ENCODE measurements at places on chromosomes 6 and 20. TPM values are rescaled to one million over a fixed set of nuclear protein-coding genes. Genes with fewer than 3 reads are reported as not detected.

The SRSF12 gene
- 0.12 TPM for total RNA-seq

The SLC35B3 gene
- 7.6 TPM for total RNA-seq

The SIRPB2 gene
- not detected for total RNA-seq

The MDFI gene
- total RNA-seq = not detected

The FAM83C gene
- not detected for total RNA-seq

The TTLL9 gene
- not detected for total RNA-seq

The GINS1 gene
- 31.5 TPM for total RNA-seq

The VEGFA gene
- 35.1 TPM for total RNA-seq

The NKAIN2 gene
- total RNA-seq = not detected

The HRH3 gene
- total RNA-seq = not detected

- H3K27me3 ChIP-seq = no peaks in the 10 kb centered on the region
- H3K4me3 ChIP-seq = no peak overlapping the region
- H3K36me3 ChIP-seq = no peaks in the 10 kb centered on the region
- H3K4me1 ChIP-seq = no peaks in the 10 kb centered on the region
- DNase-seq = no peak
- no peak overlapping the region for H3K27ac ChIP-seq
These were observed 448.6 kb upstream of the OPRM1 start for GRCh38 chr6:153590411-153590810.

DNA sequence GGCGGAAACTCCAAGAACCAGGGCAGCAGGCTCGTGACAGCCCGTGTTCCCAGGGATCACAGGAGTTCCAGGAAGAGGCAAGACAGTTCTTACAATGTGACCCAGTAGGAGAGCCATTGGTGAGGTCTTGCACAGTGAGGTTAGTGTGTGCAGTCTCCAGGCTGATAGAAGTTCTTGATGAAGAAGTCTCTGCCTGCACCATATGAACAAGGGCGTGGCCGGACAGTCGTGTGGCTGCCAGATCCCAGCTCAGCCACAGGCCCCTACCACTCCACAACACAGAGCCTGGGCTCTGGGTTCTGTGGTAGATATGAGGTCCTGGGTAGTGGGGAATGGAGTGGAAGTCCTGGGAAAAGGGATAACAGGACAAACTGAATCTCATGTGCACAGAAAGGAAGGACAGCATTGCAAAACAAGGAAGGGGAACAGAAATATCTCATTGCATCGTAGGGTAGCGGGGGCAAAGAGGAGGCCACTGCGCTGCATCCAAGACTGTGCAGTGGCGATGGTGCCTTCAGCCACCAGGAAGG, 65.2 kb downstream of the STX11 start:
- H3K4me1 ChIP-seq = peaks cover 38% of the 10 kb centered on the region
- peak overlapping the region; percentile 85 for H3K4me3 ChIP-seq
- peak; percentile 31 for DNase-seq
- H3K27ac ChIP-seq = peak overlapping the region; percentile 93
- H3K27me3 ChIP-seq = peaks cover 5% of the 10 kb centered on the region

- no peak within 1 kb of the TSS for H3K27ac ChIP-seq
- H3K36me3 ChIP-seq = no peaks in the 10 kb centered on the region
- peaks cover 2% of the 10 kb centered on the region for H3K4me1 ChIP-seq
- DNase-seq = peak; percentile 15
These were observed at the start of gene HLA-DRB1 for GRCh38 chr6:32589596-32590449. Gene HLA-DRB1, minus strand, starts transcription at chr6:32589848. Its CDS starts 106 bp downstream, at chr6:32589742.

GRCh38 chr6:159594106-159594749, 98.8 kb downstream of the SOD2 start:
- no peak for DNase-seq
- no peaks in the 10 kb centered on the region for H3K27me3 ChIP-seq
- H3K4me3 ChIP-seq = no peak overlapping the region

GRCh38 chr6:25777031-25777430, 22.5 kb downstream of the SLC17A4 start:
- H3K4me3 ChIP-seq = no peak overlapping the region
- no peaks in the 10 kb centered on the region for H3K36me3 ChIP-seq
- no peak overlapping the region for H3K27ac ChIP-seq
- DNase-seq = no peak

- no peaks in the 10 kb centered on the region for H3K36me3 ChIP-seq
- peak; percentile 77 for DNase-seq
- peaks cover 17% of the 10 kb centered on the region for H3K27me3 ChIP-seq
- peaks cover 24% of the 10 kb centered on the region for H3K4me1 ChIP-seq
- peak overlapping the region; percentile 77 for H3K27ac ChIP-seq
These were observed 55.0 kb upstream of the FOXC1 start for GRCh38 chr6:1554476-1555310.

- no peak for DNase-seq
- H3K4me3 ChIP-seq = peak overlapping the region; percentile 71
- H3K27ac ChIP-seq = peak overlapping the region; percentile 98
- H3K27me3 ChIP-seq = no peaks in the 10 kb centered on the region
- H3K36me3 ChIP-seq = peaks cover 50% of the 10 kb centered on the region
These were observed 4.0 kb downstream of the STK4 start for GRCh38 chr20:44970243-44970757.

- H3K27me3 ChIP-seq = peaks cover 50% of the 10 kb centered on the region
- no peaks in the 10 kb centered on the region for H3K4me1 ChIP-seq
- H3K27ac ChIP-seq = no peak overlapping the region
- DNase-seq = no peak
These were observed 28.4 kb downstream of the IL20RA start for GRCh38 chr6:137016356-137016755.

DNA sequence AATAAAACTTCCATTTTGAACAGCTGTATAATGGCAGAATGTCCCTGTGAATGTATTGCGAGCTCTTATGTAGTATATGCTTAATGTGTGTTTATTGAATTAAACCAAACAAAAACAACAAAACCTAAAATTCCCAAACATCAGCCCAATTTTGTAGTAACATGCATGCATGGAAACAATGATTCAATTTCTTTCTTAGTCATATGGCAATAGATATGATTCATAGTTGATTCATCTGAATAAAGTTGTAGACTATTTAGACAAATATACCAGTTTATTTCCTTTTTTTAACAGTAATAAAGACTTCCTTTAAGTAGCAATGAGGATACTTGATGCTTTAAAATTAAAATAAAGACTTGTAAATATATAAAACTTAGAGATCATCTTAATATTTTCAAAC, 670.6 kb downstream of the CD109 start:
- no peaks in the 10 kb centered on the region for H3K4me1 ChIP-seq
- H3K27me3 ChIP-seq = no peaks in the 10 kb centered on the region
- H3K36me3 ChIP-seq = no peaks in the 10 kb centered on the region
- no peak overlapping the region for H3K27ac ChIP-seq
- no peak for DNase-seq
- no peak overlapping the region for H3K4me3 ChIP-seq

DNA sequence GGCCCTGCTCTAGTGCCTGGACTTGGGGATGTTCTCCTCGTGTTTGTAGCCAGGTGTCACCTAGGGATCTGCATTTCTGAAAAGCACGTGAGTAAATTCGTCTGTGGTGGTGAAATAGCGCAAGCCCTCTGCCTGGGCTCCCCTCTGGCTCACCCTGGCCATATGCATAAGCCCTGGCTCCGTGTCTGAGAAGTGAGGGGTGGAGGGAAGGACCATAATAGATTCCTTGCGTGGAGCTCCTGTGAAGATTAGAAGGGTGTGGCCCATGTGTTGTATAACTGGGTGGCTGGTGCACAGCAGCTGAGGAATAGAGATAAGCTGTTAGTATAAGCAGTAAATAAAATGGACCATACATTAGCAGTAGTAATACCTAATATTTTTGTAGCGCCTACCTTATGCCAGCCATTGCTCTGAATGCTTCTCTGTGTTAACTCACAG, 4.8 kb downstream of the BCAS1 start:
- H3K4me1 ChIP-seq = peaks cover 13% of the 10 kb centered on the region
- no peak for DNase-seq
- H3K27ac ChIP-seq = no peak overlapping the region
- H3K27me3 ChIP-seq = peaks cover 3% of the 10 kb centered on the region
- no peaks in the 10 kb centered on the region for H3K36me3 ChIP-seq

- H3K27me3 ChIP-seq = peaks cover 9% of the 10 kb centered on the region
- no peak overlapping the region for H3K27ac ChIP-seq
- H3K36me3 ChIP-seq = no peaks in the 10 kb centered on the region
- peaks cover 7% of the 10 kb centered on the region for H3K4me1 ChIP-seq
- no peak for DNase-seq
These were observed 17.1 kb upstream of the CALHM6 start for GRCh38 chr6:116444092-116444491.

GRCh38 chr6:21589352-21590345, 3.9 kb upstream of the SOX4 start:
- H3K27ac ChIP-seq = no peak overlapping the region
- peaks cover 13% of the 10 kb centered on the region for H3K4me1 ChIP-seq
- DNase-seq = peak; percentile 86
- H3K4me3 ChIP-seq = peak overlapping the region; percentile 82

Data from activated CD4-positive, alpha-beta memory T cell treated with anti-CD3 and anti-CD28 coated beads for 36 hours (primary cell).